ENCODE measurements at places on chromosomes 11 and 22.

- no peak for DNase-seq
Observed at GRCh38 chr11:60095477-60096120, 7.1 kb downstream of the MS4A2 start.

DNA sequence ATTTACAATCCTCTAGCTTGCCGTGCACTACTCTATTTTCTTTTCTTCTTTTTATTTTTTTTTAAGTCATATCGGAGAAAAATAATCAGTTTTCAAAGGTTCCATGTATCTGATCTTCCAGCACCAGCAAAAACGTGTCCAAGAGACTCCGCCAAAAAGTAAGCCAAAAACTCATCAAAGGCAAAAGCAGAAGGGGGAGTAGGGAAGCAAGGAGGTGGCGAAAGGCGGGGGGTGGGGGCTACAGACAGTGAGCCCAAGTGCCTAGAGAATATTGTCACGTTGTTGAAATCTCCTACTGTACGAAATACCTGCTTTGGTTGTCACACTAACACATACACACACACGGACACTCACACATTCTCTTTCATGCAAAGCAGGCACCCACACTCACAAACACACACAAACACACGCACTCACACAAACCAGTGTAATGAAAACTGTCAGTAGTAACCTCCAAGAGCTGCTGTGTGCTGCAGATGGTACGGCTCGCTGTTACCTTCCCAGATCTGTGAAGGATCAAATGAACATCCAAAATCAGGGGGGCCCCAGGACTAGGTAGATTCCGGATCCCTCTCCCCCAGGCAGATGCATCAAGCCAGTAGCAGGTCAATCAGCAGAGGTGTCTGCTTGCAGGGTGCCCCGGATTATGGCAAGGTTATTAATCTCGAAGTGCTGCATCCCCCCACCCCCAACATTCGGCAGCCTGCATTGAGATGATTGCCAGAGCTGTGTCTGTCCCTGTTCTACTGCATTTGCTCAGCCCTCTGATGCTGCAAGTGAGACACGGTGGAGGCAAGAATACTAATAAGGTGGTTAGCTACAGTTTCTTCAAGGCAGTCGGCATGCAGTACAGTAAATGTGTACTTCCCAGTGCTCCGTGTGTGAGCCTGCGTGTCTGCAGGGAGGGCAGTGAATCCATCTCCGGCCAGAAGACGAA lies at the start of gene LRRC4C:
LRRC4C (minus strand) TSS at position 188 of the 937 bp plus-strand sequence.
- DNase-seq, result no peak

GRCh38 chr11:63517156-63517555 lies 11.3 kb downstream of the LGALS12 start:
- no peak for DNase-seq

DNA sequence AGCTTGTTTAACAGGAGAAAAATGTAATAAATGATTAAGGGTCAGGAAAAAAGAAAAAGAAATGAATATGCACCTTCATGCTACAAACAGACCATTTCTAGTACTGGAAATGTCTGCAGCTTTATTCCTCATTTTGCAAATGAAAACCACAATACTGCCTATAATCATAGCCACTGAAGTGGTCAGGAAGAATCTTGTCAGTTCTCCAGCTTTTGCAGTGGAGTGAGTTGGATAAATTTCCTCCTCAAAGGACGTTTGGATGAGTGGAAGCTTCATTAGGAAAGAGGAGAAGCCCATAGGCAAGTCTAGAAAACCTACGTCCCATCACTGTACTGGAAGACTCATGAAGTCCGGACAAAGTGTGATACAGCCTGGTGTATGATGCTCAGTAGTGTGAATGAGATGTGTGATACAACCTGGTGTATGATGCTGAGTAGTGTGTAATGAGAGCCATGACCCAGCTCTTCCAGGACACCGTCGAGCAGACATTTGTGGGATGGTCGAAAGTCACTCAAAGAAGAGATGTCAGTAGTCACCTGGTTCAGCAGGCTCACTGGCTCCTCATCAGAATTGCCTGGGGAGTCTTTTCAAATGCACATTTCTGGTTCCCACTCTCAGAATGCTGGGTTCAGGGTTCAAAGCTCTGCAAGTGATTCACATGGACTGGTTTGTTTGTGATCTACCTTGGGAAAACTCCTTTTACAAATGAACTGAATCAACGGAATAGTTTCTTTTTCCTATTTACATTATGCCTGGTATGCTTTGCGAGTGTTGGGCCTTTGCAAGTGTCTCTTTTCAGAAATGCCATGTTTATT lies 101.3 kb downstream of the PDHX start:
- DNase-seq, result no peak

GRCh38 chr11:30405385-30405784 lies 82.5 kb downstream of the ARL14EP start:
- DNase-seq, result no peak

DNA sequence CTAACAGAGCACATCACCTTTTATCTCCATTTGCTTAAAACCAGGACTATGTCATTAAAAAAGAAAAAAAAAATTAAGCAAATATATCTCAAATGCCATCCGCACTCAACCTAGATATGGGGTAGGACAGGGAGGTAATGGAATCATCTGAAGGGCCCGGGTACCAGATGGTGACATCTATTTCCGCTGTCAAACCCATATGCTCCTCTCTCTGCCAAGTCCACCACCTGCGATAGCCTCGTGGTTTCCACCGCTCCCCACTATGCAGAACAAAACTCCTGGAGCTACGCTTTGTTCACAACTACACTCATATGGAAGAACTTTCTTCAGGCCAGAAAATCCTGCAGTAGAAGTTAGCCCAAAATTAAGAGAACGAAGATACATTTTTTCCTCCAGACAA lies 31.4 kb downstream of the FEZ1 start:
- no peak for DNase-seq

DNA sequence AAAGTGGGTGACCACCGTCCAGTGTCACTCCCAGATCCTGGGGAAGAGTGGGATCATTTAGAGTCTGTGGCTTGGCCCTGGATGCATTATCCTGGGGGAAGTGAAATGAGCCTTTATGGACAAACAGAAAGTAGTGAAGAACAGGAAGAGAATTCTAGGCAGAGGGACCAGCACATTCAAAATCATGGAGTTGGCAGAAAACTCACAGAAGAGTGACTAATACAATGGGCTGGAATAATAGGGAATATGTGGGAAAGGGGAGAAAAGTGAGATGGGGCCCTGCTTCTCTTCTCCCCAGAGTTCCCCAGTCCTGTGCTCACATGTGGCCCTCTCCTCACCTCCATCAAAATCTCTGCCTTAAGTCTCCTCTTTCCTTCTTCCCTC lies 84.3 kb downstream of the CCDC81 start:
- no peak for DNase-seq
